Melanocyte of skin (primary cell): ENCODE measurements at places on chromosomes 5 and 9. TPM values are rescaled to one million over a fixed set of nuclear protein-coding genes. Genes with fewer than 3 reads are reported as not detected.

CTNND2 gene
- not detected in 2 replicates for total RNA-seq

ADAMTS16 gene
- total RNA-seq = under 0.01 TPM in 2 replicates

UQCRQ gene
- 139 and 209 TPM in 2 replicates for total RNA-seq

CDKN2A gene
- 11.7 and 27.6 TPM in 2 replicates for total RNA-seq

CDKN2B gene
- total RNA-seq = 2.0 and 5.2 TPM in 2 replicates

C5orf52 gene
- total RNA-seq = not detected in 2 replicates

ZFR gene
- 60.2 and 94.9 TPM in 2 replicates for total RNA-seq

STING1 gene
- total RNA-seq = 17.2 and 26.2 TPM in 2 replicates

NDST1 gene
- 43.7 and 49.8 TPM in 2 replicates for total RNA-seq

BARHL1 gene
- total RNA-seq = not detected in 2 replicates

OR1L6 gene
- not detected in 2 replicates for total RNA-seq

FRMPD1 gene
- total RNA-seq = not detected in 2 replicates

BARX1 gene
- not detected in 2 replicates for total RNA-seq

MCTP1 gene
- 31.3 and 50.4 TPM in 2 replicates for total RNA-seq

TSC1 gene
- 63.0 and 67.6 TPM in 2 replicates for total RNA-seq

PTGES gene
- 0.77 and 5.0 TPM in 2 replicates for total RNA-seq

PAX5 gene
- total RNA-seq = under 0.01 TPM in 1 of 2 replicates, not detected in the other

MRPS27 gene
- total RNA-seq = 109 and 127 TPM in 2 replicates

SLC6A19 gene
- not detected in 2 replicates for total RNA-seq

ZFYVE16 gene
- 265 and 270 TPM in 2 replicates for total RNA-seq

OTP gene
- total RNA-seq = not detected in 2 replicates

KIF20A gene
- 19.3 and 87.4 TPM in 2 replicates for total RNA-seq

C5orf58 gene
- total RNA-seq = 4.6 TPM in 1 of 2 replicates, not detected in the other

ANKRD31 gene
- total RNA-seq = under 0.01 and 0.36 TPM in 2 replicates

EGR1 gene
- under 0.01 and 0.73 TPM in 2 replicates for total RNA-seq

BHMT gene
- total RNA-seq = not detected in 2 replicates

BAAT gene
- under 0.01 and 0.15 TPM in 2 replicates for total RNA-seq

BNC2 gene
- 67.4 and 74.9 TPM in 2 replicates for total RNA-seq

INSYN2B gene
- 0.34 and 0.73 TPM in 2 replicates for total RNA-seq

IGIP gene
- total RNA-seq = 1.7 and 5.8 TPM in 2 replicates

DNAJC21 gene
- total RNA-seq = 12.7 and 29.1 TPM in 2 replicates

PRRX2 gene
- total RNA-seq = not detected in 2 replicates

PRRT1B gene
- not detected in 2 replicates for total RNA-seq

TLX3 gene
- not detected in 2 replicates for total RNA-seq

ADRB2 gene
- 0.77 and 2.7 TPM in 2 replicates for total RNA-seq

ZNF169 gene
- 3.3 and 3.4 TPM in 2 replicates for total RNA-seq

PCDHAC2 gene
- total RNA-seq = not detected in 2 replicates

CCDC183 gene
- total RNA-seq = 0.67 TPM in 1 of 2 replicates, not detected in the other

SPARC gene
- total RNA-seq = 438 and 820 TPM in 2 replicates

TRAF2 gene
- total RNA-seq = 18.5 and 18.9 TPM in 2 replicates

PPP2R2B gene
- total RNA-seq = 1.4 and 2.9 TPM in 2 replicates

NFIB gene
- 18.9 and 37.1 TPM in 2 replicates for total RNA-seq

EDIL3 gene
- total RNA-seq = under 0.01 and 0.93 TPM in 2 replicates

IFNA10 gene
- total RNA-seq = not detected in 2 replicates

CDO1 gene
- total RNA-seq = 1.4 TPM in 1 of 2 replicates, not detected in the other

CLPTM1L gene
- total RNA-seq = 229 and 268 TPM in 2 replicates

DBH gene
- not detected in 2 replicates for total RNA-seq

PDE6A gene
- under 0.01 TPM in 1 of 2 replicates, not detected in the other for total RNA-seq

ZNF367 gene
- total RNA-seq = 12.5 and 14.3 TPM in 2 replicates
